Osteocyte (in vitro differentiated cells): ENCODE measurements at places on chromosomes 5 and 9. TPM values are rescaled to one million over a fixed set of nuclear protein-coding genes. Genes with fewer than 3 reads are reported as not detected.

GRCh38 chr9:96418920-96419690, 935 bp upstream of the ZNF367 start:
- DNase-seq = peak; percentile 87

- peak; percentile 85 for DNase-seq
Observed at GRCh38 chr9:2241461-2241835, 226.3 kb downstream of the SMARCA2 start.

GRCh38 chr9:89593727-89594427, 10.9 kb upstream of the GADD45G start:
- peak; percentile 84 for DNase-seq

DNA sequence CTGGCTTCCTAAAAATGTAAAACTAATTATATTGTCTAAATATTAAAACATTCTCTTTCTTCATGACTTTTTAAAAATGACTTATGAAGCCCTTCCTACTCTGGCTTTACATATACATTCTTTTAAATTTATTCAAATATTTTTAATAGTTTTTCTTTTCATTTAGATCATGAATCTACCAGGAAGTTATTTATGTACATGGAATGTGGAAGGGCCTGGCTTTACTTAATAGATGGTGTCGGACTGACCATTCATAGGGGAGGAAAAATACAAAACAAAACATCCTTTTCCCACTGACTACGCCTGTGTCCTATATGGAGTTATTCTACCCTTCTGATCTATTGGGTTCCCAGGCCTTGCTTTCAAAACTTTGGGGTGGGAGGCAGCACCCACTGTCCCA, 129.8 kb downstream of the MACROH2A1 start:
- DNase-seq = no peak

TMEM174 gene
- total RNA-seq = not detected in 2 replicates
